Fibroblast of the conjunctiva (primary cell): ENCODE measurements at places on chromosomes 5 and 9.

- no peak for DNase-seq
Observed at GRCh38 chr9:120920806-120921178, 5.8 kb downstream of the TRAF1 start.

GRCh38 chr5:68173007-68173406, 42.5 kb upstream of the PIK3R1 start:
- no peak for DNase-seq

DNA sequence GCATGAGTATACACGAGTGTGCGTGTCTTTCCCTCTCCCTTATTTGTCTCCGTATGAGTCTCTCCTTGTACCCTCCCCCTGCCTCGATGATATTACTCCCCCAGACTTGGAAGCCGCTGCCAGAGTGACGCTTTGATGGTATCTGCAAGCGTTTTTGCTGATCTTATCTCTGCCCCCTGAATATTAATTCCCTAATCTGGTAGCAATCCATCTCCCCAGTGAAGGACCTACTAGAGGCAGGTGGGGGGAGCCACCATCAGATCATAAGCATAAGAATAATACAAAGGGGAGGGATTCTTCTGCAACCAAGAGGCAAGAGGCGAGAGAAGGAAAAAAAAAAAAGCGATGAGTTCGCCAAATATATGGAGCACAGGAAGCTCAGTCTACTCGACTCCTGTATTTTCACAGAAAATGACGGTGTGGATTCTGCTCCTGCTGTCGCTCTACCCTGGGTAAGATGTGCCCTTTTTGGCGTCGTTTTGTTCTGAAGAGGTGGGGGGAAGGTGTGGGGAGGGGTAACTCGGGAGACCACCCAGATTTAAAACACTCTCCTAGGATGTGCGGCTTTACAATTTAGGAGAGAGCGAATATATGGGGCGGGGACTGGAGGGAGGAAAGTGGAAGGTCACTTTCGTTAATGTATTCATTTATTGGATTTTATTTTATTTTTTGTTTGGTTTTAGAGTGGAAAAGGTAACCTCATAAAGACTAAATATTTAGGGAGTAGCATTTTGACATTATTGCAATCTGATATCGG, at the start of gene GABRG2:
GABRG2 (plus strand) TSS at position 119 of the 757 bp plus-strand sequence; CDS start at position 346, 227 bp downstream.
- no peak for DNase-seq

- DNase-seq = no peak
Observed at GRCh38 chr5:142568283-142568995, 117.5 kb downstream of the FGF1 start.

DNA sequence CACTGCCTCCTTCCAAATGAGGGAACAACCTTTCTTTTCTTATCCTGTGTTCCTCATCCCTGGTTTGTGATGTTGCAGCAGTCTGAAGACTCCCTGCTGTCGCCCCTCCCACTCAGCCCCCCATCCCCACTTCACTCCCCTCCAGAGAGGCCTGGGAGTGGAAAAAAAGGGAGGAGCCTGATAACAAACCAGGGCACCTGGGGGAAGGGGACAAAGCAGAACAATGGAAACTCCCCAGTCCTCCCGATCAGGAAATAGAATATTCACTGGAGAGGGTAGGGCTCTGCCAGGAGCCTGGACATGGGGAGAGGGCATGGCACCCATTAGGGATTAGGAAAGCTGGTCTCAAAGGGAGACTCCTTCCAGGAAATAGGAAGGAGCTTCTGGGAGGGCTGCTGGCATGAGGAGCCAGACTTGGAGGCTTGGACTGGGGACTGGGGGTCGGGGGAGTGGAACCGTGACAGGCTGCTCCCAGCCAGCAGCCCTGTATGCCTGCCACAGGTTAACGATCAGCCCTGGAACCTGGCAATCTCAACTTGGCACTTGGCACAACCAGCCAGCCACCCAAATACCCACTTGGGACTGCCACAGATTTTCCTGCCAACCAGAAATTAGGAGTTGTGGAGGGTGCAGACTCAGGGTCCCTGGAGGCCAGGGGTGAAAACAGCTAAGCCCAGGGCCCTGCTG, 20.0 kb downstream of the PCDH1 start:
- DNase-seq = no peak

- no peak for DNase-seq
Observed at GRCh38 chr5:73437101-73437776, 11.3 kb downstream of the FOXD1 start.

DNA sequence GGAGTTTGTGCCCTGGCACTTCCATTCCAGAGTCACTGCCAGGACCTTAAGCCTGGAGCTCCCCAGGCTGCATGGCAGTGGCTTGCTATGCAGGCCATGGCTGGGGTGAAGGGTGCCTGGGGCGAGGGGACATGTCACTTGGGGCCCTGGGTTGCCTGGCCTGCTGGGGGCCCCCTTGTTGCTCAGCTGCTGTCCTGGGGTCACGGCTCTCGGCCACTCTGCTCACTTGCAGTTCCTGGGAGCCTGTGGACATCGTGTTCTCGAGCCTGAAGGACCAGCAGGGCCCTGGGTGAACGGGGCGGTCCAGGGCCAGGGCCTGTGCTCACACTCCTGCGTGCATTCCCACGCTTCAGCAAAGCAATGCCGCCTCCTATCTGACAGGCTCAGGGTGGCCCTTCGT, 14.5 kb upstream of the SLC2A6 start:
- DNase-seq = no peak

DNA sequence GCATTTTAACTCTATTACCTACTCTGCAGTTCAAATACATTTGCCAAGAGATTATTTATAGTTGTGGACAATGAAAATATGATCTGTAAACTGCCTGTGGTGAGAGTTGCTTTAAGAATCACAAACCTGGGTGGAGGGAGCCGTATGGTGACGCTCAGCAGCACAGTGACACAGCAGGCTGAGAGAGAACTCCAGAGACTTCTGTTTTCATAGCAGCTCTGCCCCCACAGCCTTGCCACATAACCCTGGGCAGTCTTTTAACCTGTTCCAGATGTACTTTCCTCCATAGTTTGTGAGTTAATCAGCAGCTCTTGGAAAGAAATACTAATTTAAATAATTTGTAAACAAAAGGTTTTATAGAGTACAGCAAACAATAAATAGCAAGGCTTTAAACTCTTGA, 450.5 kb downstream of the ELAVL2 start:
- no peak for DNase-seq

DNA sequence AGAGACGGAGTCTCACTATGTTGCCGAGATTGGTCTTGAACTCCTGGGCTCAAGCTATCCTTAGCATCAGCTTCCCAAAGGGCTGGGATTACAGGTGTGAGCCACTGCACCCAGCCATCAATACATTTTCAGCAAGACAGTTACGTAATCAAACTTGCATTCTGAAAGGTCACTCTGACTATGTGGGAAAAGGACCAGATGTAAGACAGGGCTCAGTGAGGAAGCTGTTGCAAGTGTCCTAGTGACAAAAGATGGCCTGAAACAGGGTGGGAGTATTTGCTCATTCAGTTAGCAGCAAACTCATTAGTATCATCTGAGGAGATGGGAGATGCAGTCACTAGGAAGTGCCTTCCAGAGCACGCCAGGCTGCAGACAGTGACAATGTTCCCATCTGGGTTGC, 16.9 kb downstream of the MED27 start:
- no peak for DNase-seq

DNA sequence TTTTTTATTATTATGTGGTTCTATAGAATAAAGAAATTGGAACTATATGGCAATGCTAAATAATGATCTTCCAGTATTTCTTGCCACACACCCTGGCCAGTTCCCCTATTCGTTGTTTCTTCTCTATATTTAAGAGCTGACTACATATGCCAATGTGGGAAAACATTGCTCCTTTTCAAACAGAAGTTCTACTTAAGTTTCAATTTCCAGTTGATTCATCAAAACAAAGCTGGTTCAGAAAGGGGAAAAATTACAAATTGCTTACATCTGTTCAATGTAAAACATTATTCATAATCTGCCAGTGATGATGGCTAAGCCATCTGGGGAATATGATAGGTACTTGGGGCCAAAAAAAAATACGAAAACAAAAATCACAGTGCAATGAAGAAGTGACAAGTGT, 76.9 kb downstream of the ST8SIA4 start:
- no peak for DNase-seq

DNA sequence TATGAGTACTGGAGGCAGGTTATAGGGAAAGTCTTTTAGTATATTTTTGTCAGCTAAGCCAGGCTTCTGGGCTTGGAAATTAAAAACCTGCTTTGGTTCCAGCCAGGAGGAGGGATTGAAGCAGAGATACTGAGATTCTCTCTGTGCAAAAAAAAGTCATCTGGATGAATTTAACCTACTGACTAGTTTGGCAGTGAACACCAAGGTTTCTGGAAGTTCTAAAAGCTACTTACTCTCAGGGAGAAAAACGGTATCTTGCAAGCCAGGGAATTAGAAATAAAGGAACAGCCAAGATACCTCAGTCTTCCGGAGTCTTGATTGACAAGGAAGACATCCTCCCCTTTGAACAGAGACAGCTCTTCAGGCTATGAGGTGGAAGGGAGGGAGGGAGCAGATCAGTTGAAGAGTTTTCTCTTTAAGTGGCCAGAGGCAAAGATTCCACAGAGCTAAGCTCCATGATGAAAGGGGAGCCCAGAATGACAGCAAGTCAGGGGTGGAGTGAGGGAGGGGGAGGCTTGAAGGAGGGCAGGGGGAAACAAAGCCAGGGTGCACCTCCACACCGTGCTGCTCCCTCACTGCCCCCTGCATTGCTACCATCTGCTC, 8.3 kb upstream of the ZBTB34 start:
- no peak for DNase-seq

DNA sequence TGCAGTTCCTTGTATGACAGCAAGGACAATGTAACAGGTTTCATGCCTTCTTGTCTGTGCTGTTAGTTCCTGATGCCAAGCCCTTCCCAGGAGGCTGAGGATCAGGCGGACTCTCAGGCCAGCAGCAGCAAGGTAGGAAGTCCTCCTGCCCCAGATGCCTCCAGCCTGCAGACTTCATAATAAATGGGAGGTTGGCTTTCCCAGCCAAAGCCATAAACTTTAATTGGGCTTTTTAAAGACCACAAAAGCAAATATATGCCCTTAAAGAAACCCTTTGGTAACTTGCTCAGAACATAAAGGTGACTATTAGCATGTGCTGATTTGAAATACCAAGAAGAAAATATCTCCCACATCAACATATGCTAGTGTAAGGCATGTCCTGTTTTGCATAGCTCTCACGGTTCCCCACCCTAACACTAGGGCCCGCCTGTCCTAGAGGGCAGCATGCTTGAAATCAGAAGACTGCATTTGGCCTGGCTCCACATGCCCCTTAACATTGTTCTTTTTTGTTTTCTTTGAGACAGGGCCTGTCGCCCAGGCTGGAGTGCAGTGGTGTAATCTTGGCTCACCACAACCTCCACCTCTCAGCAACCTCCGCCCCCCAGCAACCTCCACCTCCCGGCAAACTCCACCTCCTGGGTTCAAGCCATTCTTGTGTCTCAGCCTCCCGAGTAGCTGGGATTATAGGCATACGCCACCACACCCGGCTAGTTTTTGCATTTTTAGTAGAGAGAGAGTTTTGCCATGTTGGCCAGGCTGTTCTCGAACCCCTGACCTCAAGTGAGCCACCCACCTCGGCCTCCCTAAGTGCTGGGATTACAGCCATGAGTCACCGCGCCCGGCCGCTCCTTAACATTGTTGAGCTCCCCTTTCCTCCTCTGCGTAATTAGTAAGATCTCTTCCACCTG, 44.6 kb upstream of the FCN1 start:
- no peak for DNase-seq

GRCh38 chr5:83787631-83788030, 67.0 kb upstream of the HAPLN1 start:
- no peak for DNase-seq

GRCh38 chr5:176822793-176823481, 12.6 kb downstream of the UNC5A start:
- no peak for DNase-seq

DNA sequence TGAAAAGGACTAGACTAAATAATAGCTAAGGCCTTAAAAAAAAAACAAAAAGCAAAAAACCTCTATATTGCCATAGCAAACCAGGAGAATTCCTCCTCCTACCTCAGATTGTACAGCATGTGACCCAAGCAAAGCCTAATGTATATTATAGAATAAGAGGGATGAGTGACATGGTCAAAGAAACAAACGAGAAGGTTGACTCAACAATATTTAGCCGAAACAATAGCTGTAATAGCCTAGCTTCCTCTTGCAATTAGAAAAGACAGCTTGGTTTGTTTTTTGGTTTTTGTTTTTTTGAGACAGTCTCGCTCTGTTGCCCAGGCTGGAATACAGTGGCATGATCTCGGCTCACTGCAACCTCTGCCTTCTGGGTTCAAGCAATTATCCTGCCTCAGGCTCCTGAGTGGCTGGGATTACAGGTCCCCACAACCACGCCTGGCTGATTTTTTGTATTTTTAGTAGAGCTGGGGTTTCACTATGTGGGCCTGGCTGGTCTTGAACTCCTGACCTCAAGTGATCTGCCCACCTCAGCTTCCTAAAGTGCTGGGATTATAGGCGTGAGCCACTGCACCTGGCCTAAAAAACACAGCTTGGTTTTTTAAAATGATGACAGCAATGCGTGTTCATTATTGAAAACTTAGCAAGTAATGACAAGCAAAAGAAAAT, 5.6 kb downstream of the NLN start:
- DNase-seq = no peak

DNA sequence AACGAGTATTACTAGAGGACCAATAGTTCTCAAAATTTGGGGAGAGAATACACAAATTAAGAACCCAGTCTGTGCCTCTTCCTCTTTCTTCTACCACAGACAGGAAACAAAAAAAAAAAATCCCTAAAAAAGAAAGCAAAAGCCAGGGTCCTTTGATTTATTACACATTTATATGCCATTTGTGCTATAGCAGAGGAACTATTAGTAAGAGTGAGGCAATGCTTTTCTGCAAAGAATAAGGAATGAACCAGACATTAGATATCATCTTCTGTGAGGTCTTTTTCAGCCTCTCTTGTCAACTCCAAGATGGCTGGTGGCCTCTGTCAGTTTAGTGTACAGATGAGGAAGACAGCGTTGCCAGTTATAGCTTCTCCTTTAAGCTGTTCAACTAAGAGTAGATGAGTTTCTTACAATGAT, 127.6 kb downstream of the RFX3 start:
- DNase-seq = no peak

GRCh38 chr5:146520731-146521130, 4.7 kb upstream of the GPR151 start:
- DNase-seq = no peak

GRCh38 chr5:66538126-66538525, 58.1 kb upstream of the MAST4 start:
- no peak for DNase-seq

- no peak for DNase-seq
Observed at GRCh38 chr5:117667105-117667504, 1092.5 kb upstream of the SEMA6A start.

DNA sequence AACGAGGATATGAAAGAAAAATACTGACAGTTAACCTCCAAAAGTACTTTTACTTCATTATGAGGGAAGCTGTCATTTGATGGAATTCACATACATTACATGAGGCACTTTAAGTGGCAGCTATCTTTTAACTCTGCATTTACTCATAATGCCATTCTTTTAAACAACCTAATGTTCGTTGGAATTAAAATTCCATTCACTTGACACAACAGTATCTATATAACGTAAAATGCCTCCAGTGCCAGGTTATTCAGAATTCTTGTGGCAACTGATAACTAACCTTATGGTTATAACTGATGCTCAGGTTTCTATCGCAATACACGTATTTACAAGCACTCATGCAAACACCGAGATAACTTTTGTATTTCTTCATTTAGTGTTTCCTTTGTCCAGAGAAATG, 376.9 kb upstream of the GRAMD2B start:
- no peak for DNase-seq

GRCh38 chr9:133499132-133499891, 20.4 kb upstream of the SLC2A6 start:
- no peak for DNase-seq
